Vagina (tissue), 2 donors: ENCODE measurements at places on chromosomes 1 and 21.

GRCh38 chr1:200918006-200918405 lies 23.3 kb downstream of the INAVA start:
- no peak for DNase-seq

- DNase-seq = no peak
These were observed 114.3 kb downstream of the NMNAT2 start for GRCh38 chr1:183303901-183304300.

DNA sequence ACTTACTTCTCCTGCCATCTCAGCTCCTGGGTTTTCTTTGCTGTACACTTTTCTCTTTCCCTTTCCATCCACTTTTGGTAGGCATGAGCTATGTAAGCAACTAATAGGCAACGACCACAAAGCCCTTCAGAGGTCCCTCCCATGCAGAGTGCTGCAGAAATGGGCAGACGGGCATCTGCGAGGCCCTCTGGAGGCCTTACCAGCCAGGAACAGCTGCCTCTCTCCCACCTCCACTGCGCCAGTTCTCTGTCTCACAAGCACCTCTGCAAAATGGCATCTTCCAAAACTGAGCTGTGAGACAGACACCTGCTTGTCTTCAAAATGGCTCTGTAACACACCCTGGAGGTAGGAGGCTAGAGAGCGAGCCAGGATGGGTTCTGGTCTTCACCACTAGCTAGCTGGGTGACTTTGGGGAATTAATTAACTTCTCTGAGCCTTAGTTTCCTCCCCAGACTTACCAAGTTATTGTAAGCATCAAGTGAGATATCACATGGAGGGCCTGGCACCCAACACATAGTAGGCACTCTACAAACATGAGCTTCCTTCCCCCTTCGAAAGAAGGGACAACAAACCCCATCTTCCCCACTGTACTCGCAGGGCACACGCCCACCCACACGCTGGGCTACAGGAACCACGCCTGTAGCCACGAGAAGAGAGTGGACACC lies 62.0 kb downstream of the BCAR3 start:
- DNase-seq = no peak

DNA sequence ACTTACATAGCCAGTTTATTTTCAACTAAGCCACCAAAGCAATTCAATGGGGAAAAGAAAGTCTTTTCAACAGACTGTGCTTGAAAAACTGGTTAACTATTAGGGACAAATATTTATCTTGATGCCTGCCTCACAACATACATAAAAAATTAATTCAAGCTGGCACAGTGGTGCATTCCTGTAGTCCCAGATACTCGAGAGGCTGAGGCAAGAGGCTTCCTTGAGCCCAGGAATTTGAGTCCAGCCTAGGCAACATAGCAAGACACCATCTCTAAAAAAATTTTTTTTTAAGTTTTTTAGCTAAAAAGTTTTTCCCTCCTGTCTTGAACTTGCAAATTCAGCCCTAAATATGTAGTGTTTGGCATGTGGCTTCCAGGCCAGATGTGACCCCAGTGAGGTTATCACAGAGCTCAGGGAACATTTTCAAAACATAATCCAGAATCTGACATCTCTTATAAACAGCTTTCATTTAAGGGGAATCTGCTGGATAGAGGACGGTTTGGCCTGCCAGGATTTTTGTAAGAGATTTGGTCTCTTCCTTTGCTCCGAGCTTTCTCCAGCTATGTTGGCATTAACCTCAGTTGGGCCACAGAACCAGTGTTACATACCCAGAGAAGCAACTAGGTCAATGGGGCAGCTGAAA lies 46.4 kb downstream of the COL6A1 start:
- peak; percentile 91 for DNase-seq

- DNase-seq = no peak
These were observed 99.1 kb upstream of the ERG start for GRCh38 chr21:38597421-38597820.

DNA sequence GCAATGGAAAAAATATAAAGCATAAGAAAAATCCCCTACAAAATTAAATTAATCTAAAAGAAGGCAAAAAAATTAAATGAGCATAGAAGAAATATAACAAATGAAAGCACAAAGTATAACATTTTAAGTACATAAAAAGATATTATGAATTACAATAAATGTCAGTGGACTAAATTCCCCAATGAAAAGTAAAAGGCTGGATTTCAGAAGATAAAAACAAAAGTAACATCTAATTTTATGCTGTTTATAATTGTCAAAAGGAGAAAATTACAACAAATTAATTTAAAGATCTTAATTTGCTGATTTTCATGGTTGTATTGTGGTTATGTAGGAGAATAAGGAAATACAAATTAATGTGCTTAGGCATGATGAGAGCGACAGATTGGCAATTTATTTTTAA lies 92.8 kb downstream of the NGF start:
- DNase-seq = no peak

- DNase-seq = no peak
These were observed 18.0 kb downstream of the TGFB2 start for GRCh38 chr1:218363141-218363540.

DNA sequence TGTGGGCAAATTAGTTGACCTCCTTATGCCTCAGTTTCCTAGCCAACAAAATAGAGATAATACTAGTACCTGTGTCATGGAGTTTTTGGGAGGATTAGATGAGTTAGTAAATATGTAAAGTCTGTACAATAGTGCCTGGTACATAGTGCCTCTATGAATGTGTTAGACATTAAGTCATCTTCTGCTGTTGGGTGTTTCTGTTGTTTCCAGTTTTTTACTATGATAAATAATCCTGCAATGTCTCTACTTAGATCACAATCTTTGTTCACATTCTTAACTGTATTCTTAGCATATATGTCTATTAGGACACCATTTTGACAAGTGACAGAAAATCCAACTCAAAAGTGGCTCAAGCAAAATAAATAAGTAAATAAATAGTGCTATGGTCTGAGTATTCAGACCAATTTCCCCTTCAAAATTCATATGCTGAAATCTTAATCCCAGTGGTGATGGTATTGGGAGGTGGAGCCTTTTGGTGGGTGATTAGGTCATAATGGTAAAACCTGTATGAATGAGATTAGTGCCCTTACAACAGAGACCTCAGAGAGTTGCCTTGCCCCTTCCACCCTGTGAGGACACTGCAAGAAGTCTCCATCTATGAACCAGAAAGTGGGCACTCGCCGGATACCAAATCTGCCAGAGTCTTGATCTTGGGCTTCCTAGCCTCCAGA lies 84.3 kb downstream of the DIRAS3 start:
- DNase-seq = no peak

- no peak for DNase-seq
These were observed 200.0 kb downstream of the DISC1 start for GRCh38 chr1:231826566-231826965.

DNA sequence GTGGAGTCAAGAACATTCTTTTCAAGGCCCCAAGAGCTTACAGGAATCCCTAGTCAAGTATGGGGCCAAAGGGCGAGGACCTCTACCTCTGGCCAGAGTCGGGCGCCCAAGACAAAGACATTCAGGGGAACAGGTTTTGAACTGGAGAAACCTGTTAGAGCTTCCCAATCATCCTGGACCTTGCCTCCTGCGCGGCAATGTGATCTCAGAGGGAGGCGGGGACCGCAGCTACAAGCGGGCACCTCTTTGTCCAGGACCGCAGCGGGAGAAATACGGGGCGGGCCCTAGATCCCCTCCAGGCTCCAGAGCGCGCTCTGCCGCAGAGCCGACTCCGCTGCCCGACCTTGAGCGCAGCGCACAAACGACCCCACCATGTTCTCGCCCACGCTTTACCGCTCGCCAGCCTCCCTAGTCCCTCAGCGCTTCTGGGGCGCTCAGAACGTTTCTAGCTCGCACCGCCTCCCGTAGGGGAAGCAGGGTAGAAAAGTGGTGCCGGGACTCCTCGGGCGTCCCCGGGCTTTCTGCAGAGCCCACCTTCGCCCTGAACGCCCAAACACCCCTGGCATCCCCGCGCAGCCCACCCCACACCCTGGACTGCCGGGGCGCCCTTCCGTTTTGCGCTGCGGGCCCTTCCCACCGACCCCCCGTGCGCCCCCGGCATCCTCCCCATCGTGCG lies 28.1 kb downstream of the RABIF start:
- DNase-seq = no peak

DNA sequence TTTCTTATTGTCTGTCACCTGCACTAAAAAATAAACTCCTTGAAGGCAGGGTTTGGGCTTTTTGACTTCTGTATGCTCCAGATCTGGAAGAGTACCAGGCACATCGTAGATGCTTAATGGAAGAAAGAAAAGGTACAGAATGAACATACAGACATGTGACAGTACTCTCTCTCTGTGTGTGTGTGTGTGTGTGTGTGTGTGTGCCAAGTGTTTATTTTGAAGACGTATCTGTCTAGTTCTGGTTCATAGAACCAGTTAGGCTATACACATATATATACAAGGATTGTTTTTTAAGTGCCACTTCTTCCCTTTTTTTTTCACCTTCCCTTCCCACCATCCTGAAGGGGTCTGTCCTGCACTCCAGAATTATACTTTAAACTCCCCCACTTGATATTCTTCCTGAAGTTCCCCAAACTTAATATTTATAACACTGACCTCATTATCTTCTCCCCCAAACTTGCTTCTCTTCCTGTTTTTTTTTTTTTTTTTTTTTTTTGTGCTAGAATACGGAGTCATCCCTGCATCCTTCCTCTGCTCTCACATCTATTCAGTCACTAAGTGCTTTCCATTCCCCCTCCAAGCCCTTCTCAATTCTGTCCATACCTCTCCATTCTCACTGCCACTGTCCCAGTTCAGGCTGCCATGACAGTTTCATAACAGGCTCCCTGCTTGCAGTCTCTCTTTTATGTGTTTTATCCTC lies 5.4 kb upstream of the KCNA3 start:
- no peak for DNase-seq

DNA sequence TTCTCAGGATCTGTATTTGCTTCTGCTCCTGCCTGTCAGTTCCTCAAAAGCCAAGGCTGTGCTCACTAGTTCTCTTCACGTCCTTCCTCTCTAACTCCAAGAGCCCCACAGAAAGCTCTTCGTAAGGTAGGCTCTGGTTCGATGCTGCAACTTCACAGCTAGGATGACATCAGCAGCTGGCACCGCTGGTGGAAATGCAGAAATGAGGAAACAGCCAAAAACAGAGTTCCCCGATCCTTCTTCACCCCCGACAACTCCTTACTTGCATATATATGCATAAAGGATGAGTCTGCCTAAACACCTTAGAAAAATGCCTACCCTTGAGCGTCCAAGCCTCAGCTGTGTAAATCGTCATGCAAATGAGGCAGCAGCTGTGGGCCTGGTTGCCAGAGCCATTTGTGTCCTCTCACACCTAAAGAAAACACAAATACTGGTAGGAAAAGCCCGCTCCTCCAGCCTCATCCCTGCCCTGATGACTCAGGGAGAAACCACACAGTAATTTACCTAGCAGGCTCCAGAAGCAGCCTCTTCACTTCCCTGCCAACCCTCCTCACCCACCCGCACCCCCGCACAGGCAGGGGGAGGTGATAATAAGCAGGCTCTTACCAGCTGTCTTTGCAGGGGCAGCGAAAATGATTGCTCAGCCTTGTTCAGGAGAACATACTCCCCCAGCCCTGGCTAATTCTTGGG lies 28.2 kb downstream of the BATF3 start:
- DNase-seq = no peak

DNA sequence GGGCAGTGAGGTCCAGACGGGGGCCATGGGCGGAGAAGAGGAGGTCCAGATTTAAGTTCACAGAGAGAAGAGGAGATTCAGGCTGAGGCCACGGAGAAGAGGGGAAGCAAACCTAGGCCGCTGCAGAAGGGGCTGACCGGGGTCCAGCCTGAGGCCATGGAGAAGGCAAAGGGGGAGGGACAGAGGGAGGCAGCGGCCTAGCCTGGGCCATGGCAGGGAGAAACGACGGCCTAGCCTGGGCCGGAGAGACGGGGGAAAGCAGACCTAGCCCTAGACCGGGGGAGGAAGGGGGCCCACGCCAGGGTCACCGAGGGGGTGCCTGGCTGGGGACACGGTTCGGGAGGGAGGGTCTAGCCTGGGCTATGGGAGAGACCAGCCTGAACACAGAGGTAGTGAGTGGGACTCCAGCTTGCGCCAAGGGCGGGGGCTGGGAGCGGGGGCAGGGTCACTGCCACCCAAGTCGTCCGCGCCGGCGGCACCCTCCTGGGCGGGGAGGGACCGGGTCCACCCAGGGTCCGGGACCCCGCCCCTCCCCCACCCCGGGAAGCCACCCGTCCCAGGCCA lies 459 bp downstream of the CAPZB start:
- DNase-seq = no peak

- no peak for DNase-seq
These were observed 30.4 kb upstream of the CNTN2 start for GRCh38 chr1:205012391-205013140.

DNA sequence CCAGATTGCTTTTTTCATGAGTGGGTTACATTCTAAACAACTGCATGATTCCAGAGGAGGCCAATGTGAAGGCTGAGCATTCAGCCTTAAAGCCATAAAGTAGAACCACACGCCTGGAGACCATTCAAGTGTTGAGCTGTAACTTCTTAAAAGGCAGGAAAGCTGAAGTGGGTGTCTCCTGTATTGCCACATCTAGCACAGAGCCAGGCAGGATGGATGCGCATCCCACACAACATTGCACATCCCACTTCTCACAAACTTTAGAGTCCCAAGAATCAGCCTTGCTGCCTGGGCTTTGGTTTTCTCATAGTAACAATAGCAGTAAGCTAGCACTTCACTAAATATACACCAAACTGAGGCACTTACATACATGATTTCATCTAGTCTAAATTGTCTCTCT lies 151.7 kb downstream of the DAB1 start:
- no peak for DNase-seq

DNA sequence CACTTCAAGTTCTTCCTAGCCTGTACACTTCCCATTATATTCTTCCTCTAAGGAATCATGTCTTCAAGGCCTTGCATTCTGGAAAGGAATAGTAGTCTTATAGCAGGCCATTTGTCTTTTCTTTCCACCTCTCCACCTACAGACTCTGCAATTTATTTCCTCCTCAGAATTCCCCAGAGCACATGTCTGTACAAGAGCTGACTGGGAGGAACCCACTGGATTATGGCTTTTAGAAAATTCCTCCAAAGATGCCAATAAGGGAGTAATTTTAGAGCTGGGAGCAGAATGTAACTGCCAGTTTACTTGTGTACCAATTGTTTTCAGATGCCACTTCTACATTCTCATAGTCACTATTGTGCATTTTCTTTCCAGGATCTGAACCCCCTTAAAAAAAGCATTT lies 3.4 kb upstream of the PSMG1 start:
- DNase-seq = no peak
